ENCODE measurements at places on chromosomes 1 and 21. TPM values are rescaled to one million over a fixed set of nuclear protein-coding genes. Genes with fewer than 3 reads are reported as not detected.

DNA sequence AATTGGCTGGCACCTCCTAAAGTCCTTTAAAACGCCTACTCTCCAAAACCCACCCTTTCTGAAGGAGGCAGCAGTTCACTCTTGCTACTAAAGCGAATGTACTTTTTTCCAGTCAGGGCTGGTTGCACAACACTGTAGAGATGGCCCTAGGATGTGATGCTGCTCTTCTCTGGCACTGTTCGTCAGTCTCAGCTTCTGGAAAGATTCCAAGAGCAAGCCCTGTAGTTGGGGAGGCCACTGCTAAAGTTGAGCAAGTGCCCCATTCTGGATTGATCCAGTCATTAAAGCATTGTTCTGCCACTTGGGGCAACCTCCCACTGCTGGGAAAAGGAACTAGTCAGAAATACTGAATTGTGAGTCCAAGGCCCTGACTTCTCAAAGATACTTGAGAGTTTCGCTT lies 28.5 kb upstream of the KCNQ4 start:
- H3K27me3 ChIP-seq, result no peaks in the 10 kb centered on the region
- peaks cover 6% of the 10 kb centered on the region for H3K4me1 ChIP-seq
- H3K4me3 ChIP-seq, result no peak overlapping the region
- H3K27ac ChIP-seq, result no peak overlapping the region
- no peak for DNase-seq

DNA sequence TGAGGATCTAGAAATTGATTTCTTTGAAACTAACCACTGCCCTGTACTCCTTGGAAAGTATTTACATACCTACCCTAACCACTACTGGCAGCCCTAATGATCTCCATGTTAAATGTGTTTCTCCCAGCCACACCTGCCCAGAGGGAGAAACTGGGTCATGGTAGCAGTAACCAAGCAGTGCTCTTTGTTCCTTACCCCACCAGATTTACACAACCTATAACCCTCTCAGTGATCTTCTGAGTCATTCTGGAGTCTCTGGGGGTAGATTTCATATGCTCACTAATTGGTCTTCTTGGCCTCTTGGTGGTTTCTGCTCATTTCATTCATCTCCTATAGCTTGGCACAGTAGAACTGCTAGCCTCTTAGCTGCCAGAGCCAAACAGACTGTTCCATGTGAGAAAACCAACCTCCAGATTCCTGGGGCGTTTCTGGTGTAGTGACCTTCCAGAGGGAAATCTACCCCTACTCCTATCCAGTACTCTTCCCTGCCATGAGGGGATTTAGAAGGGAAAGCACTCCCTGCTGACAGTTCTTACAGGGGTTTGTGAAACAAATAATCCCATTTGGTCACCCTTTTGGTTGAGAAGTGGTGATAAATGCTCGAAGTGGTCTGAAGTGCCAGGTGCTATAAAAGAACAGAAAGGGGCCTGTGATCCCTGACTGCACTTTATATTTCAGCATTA lies 36.2 kb upstream of the LRIG2 start:
- H3K36me3 ChIP-seq, result no peaks in the 10 kb centered on the region
- DNase-seq, result peak; percentile 59
- H3K27me3 ChIP-seq, result no peaks in the 10 kb centered on the region
- H3K4me1 ChIP-seq, result peaks cover 7% of the 10 kb centered on the region
- no peak overlapping the region for H3K27ac ChIP-seq
- no peak overlapping the region for H3K4me3 ChIP-seq

GRCh38 chr1:44390277-44390676 lies 14.8 kb upstream of the RNF220 start:
- H3K4me3 ChIP-seq, result no peak overlapping the region
- no peak overlapping the region for H3K27ac ChIP-seq
- H3K36me3 ChIP-seq, result no peaks in the 10 kb centered on the region
- no peaks in the 10 kb centered on the region for H3K27me3 ChIP-seq
- H3K4me1 ChIP-seq, result peaks cover 11% of the 10 kb centered on the region
- DNase-seq, result no peak

DNA sequence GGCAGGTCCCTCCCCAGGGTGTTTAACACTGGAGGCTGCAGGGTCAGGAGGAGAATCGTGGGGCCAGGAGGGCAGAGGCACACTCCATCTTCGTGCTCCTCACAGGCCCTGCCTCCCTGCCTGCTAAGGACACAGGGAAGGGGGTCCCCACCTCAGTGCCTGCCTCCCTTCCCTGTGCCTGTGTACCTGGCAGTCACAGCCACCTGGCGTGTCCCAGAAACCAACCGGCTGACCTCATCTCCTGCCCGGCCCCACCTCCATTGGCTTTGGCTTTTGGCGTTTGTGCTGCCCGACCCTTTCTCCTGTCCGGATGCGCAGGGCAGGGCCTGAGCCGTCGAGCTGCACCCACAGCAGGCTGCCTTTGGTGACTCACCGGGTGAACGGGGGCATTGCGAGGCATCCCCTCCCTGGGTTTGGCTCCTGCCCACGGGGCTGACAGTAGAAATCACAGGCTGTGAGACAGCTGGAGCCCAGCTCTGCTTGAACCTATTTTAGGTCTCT lies 623 bp upstream of the BGLAP start:
- H3K27ac ChIP-seq, result no peak overlapping the region
- H3K4me1 ChIP-seq, result no peaks in the 10 kb centered on the region
- peaks cover 29% of the 10 kb centered on the region for H3K36me3 ChIP-seq
- H3K27me3 ChIP-seq, result no peaks in the 10 kb centered on the region

- no peaks in the 10 kb centered on the region for H3K27me3 ChIP-seq
- no peaks in the 10 kb centered on the region for H3K4me1 ChIP-seq
- DNase-seq, result no peak
- H3K27ac ChIP-seq, result no peak overlapping the region
- H3K4me3 ChIP-seq, result no peak overlapping the region
These were observed 27.8 kb downstream of the IRF2BP2 start for GRCh38 chr1:234582186-234582585.

- no peak overlapping the region for H3K27ac ChIP-seq
- no peaks in the 10 kb centered on the region for H3K36me3 ChIP-seq
- no peak for DNase-seq
- H3K4me3 ChIP-seq, result no peak overlapping the region
These were observed 168.4 kb downstream of the FASLG start for GRCh38 chr1:172827301-172827700.

DNA sequence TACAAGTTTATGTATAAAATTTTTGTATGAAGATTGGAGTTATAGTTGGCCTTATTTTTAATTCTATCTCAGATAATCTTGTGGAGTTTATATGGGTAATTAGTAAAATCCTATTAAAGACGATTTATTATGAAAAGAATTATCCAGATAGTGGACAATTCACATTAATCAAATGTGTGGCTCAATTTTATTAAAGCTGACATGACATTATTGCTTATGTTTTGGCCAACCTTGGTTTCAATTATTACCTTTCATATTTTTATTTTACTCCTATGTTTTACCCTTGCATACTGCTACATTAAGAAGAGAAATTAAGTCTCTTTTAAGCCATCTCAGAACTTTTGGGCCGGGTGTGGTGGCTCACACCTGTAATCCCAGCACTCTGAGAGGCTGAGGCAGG lies 110.0 kb downstream of the ITSN1 start:
- no peaks in the 10 kb centered on the region for H3K4me1 ChIP-seq
- no peak overlapping the region for H3K4me3 ChIP-seq
- H3K36me3 ChIP-seq, result peaks cover 60% of the 10 kb centered on the region
- DNase-seq, result no peak
- no peaks in the 10 kb centered on the region for H3K27me3 ChIP-seq

DNA sequence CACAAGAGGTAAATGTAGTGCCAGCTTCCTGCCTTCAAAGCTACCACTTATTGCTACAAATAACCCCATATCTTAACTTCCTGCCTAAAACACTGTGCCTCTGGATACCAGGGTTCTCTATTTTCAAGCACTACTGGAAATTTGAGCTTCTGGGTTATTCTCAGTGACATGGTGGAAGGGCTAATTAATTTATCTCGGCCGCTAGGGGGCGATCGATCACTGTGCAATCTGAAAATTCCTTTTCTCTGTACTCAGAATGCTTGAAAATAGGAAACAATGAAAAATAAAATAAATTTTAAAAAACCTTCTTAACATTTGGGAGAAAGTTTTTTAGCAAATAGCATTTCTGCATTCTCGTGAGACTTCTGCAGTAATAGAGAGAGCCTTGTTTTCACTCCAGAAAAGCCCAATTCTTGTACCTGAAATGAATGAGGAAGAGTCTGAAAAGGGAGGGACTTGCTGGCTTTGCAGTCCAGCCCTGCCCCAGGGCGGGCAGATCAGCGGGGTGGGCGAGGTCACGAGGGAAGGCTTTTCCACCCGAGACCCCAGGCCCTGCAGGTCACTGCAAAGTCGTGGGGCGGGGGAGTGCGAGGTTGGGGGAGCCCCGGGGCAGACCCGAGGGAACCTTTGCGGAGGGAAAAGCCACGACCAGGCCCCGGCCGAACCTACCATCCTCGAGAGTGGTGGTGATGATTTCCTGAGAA lies 276.7 kb downstream of the PCP4 start:
- H3K36me3 ChIP-seq, result peaks cover 50% of the 10 kb centered on the region
- H3K4me1 ChIP-seq, result no peaks in the 10 kb centered on the region
- no peaks in the 10 kb centered on the region for H3K27me3 ChIP-seq
- H3K27ac ChIP-seq, result no peak overlapping the region
- DNase-seq, result peak; percentile 83
- no peak overlapping the region for H3K4me3 ChIP-seq

- H3K4me3 ChIP-seq, result no peak overlapping the region
- H3K27ac ChIP-seq, result no peak overlapping the region
- no peaks in the 10 kb centered on the region for H3K36me3 ChIP-seq
- DNase-seq, result no peak
- H3K27me3 ChIP-seq, result no peaks in the 10 kb centered on the region
These were observed 78.7 kb upstream of the TINAGL1 start for GRCh38 chr1:31497601-31498000.

DNA sequence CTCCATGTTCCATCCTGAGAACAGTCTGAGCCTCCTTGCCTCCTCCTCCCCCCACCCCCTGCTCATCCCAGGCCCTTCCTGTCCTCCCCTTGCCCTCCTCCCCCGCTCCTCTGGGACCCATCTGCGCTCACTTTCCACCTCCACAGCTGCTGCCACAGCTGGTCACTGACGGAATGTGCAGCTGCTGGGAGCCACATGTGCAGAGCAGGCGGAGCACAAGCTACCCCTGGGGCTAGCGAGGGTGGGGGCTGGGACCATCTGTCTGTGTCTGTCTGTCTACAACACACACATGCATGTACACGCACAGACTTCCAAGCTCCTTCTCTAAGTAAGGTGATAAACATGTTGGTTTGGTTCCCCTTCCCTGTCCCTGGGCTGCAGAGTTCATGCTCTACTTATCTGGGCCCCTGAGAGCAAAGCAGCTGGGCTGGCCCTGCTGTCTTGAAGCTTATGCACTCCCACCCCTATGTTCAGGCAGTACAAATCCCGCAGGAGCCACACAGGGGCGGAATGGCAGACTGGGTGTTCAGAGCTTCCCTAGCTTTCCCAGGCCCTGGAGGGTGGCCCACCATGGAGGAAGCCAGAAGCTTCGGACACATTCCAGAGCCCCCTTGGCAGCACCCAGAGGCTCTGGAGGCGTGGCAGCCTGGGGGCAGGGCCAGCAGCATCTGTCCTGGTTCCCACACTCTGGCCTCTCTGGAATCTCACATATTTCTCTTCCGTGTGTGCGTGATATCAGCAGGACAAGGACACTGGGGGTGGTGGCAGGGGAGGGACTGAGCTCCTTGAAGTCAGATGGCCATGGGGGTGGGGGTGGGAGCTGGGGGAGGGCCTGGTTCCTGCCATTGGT lies 7.0 kb upstream of the HEYL start:
- no peaks in the 10 kb centered on the region for H3K36me3 ChIP-seq
- H3K4me1 ChIP-seq, result no peaks in the 10 kb centered on the region
- H3K4me3 ChIP-seq, result no peak overlapping the region
- peaks cover 71% of the 10 kb centered on the region for H3K27me3 ChIP-seq

GRCh38 chr1:51575406-51576084 lies 41.3 kb upstream of the OSBPL9 start:
- no peaks in the 10 kb centered on the region for H3K36me3 ChIP-seq
- no peak overlapping the region for H3K4me3 ChIP-seq
- DNase-seq, result no peak

DNA sequence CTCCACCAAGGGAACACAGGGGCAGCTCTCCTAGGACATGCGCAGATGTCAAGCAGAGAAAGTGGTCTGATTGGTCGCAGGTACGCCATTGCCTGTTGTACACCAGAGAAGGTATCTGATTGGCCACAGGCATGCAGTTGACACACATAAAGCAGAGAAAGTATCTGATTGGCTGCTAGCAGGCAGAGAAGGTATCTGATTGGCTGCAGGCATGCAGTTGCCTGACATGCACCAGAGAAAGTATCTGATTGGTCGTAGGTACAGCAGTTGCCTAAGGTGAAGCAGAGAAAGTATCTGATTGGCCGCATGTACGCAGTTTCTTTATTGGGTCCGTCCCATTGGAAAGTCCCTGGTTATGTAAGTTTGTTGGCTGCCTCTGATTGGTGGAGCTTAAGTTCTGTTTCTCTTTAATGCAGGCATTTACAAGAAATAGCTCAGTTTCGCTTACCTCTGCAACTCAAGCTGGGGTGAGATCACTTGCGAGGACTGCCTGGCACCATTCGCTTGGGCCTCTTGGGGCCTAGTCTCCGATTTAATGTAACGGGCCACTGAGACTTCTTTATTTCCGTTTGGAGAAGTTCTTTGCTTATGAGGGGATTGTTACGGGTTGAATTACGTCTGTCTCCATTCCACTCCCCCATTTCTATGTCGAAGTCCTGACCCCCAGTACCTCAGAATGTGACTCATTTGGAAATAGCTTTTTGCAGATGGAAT lies 74.2 kb downstream of the SIK1 start:
- no peak overlapping the region for H3K27ac ChIP-seq
- no peaks in the 10 kb centered on the region for H3K4me1 ChIP-seq
- DNase-seq, result no peak

- H3K36me3 ChIP-seq, result no peaks in the 10 kb centered on the region
- peak overlapping the region; percentile 78 for H3K27ac ChIP-seq
- H3K27me3 ChIP-seq, result no peaks in the 10 kb centered on the region
- no peak for DNase-seq
These were observed 38.6 kb downstream of the CAPN9 start for GRCh38 chr1:230785636-230786384.

- H3K4me3 ChIP-seq, result no peak overlapping the region
- no peak overlapping the region for H3K27ac ChIP-seq
- no peaks in the 10 kb centered on the region for H3K27me3 ChIP-seq
- H3K4me1 ChIP-seq, result peaks cover 21% of the 10 kb centered on the region
- no peaks in the 10 kb centered on the region for H3K36me3 ChIP-seq
These were observed 120.6 kb upstream of the ARHGEF16 start for GRCh38 chr1:3333903-3334302.

- H3K27me3 ChIP-seq, result no peaks in the 10 kb centered on the region
- no peak for DNase-seq
- H3K4me3 ChIP-seq, result no peak overlapping the region
- no peaks in the 10 kb centered on the region for H3K36me3 ChIP-seq
- no peaks in the 10 kb centered on the region for H3K4me1 ChIP-seq
These were observed 26.2 kb downstream of the SLC44A3 start for GRCh38 chr1:94846308-94846707.

GRCh38 chr1:200922406-200922805 lies 27.7 kb downstream of the INAVA start:
- peak; percentile 16 for DNase-seq
- H3K4me3 ChIP-seq, result no peak overlapping the region
- H3K27me3 ChIP-seq, result no peaks in the 10 kb centered on the region
- H3K4me1 ChIP-seq, result no peaks in the 10 kb centered on the region
- H3K36me3 ChIP-seq, result no peaks in the 10 kb centered on the region

PTGER3 gene
- total RNA-seq, result 0.18 TPM

RGS8 gene
- total RNA-seq, result 5.6 TPM

SHISA4 gene
- 5.8 TPM for total RNA-seq

CD1B gene
- not detected for total RNA-seq

CHI3L2 gene
- total RNA-seq, result not detected

CADM3 gene
- total RNA-seq, result 4.0 TPM

FYB2 gene
- 12.0 TPM for total RNA-seq

SARS1 gene
- total RNA-seq, result 101 TPM

VCAM1 gene
- total RNA-seq, result 1.2 TPM

SYTL1 gene
- total RNA-seq, result 6.8 TPM

CACNA1E gene
- total RNA-seq, result 5.8 TPM

FTCD gene
- 3.6 TPM for total RNA-seq

FCRL5 gene
- total RNA-seq, result not detected
